ENCODE measurements at places on chromosomes 11 and 22.

GRCh38 chr11:67611165-67611564, 4.4 kb downstream of the NDUFV1 start:
- no peak for DNase-seq

GRCh38 chr22:46280999-46281623, 13.3 kb downstream of the TTC38 start:
- no peak for DNase-seq

GRCh38 chr11:95831198-95831883, 41.0 kb downstream of the CEP57 start:
- DNase-seq = no peak

- no peak for DNase-seq
These were observed 449 bp upstream of the TOM1 start for GRCh38 chr22:35299217-35299672.

DNA sequence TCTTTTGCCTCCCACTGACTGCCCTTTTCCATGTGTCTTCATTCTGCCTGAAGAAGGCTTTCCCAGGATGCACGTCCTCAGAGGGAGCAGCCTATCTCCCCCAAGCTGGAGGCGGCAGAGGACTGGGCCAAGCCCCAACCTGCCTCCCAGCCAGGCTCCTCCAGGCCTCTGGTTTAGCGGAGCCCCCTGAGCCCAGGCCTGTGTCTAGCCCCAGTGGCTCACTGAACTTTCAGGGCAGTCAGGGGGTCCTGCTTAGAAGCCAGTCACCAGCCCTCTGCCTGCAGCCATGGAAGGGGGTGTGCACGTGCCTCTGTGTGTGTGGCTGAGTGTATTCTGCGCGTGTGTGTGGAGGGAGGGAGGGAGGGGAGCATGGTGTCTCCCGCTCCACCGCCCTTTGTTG, 10.4 kb upstream of the GRK2 start:
- DNase-seq = no peak

- peak; percentile 41 for DNase-seq
These were observed 29.3 kb downstream of the CELF1 start for GRCh38 chr11:47523490-47524225.
